ENCODE measurements at places on chromosomes 2 and 18. TPM values are rescaled to one million over a fixed set of nuclear protein-coding genes. Genes with fewer than 3 reads are reported as not detected.

DNA sequence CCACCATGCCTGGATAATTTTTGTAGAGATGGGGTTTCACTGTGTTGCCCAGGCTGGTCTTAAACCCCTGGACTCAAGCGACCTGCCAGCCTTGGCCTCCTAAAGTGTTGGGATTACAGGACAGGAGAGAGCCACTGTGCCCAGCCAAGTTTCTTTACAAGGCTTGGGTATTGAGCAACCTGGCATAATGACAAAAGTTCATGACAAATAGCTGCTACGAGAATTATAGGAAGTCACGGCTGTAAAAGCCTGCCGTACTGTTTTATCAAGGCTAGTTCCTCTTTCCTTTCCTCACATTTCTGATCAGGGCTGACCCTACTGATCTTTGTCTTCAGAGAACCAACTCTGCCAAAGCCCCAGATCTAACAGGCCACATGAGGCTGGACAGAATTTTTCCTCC, 490.4 kb upstream of the SPRED2 start:
- DNase-seq = no peak

DNA sequence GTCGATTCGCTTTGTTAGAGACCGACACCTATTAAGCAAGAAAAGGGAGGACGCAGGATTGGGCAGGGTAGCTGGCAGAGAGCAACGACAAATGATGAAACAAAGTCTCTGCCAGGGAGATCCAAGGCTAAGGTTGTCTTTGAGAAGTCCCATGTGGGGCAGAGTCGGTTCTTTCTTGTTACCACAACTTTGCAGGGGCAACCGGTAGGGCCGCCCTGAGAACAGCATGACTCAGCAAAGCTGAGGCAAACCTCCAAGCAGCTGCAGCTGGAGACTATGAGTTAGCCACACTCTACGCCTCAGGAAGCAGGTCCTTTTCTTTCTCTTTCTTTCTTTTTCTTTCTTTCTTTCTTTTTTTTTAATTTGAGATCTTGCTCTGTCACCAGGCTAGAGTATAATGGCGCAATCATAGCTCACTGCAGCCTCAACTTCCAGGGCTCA, 452.3 kb upstream of the ID2 start:
- peak; percentile 80 for DNase-seq

GRCh38 chr18:79068341-79068936, 755 bp upstream of the ATP9B start:
- no peak for DNase-seq

GRCh38 chr2:1848599-1848995, 104.3 kb upstream of the PXDN start:
- no peak for DNase-seq

GRCh38 chr2:157940024-157940423, 63.9 kb upstream of the ACVR1 start:
- DNase-seq = no peak

GRCh38 chr2:11320698-11321492, 23.5 kb downstream of the ROCK2 start:
- no peak for DNase-seq

DNA sequence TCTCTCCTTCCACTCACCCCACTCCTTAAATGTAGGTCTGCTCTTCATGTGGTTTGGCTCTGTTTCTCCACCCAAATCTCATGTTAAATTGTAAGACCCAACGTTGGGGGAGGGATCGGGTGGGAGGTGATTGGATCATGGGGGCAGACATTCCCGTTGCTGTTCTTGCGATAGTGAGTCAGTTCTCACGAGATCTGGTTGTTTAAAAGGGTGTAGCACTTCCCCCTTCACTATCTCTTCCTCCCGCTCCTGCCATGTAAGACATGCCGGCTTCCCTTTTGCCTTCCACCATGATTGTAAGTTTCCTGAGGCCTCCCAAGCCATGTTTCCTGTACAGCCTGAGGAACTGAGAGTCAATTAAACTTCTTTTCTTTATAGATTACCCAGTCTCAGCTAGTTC, 1044.5 kb upstream of the POU3F3 start:
- no peak for DNase-seq

GRCh38 chr2:2491964-2492363, 160.9 kb upstream of the MYT1L start:
- no peak for DNase-seq

GRCh38 chr2:769771-770170, 92.6 kb upstream of the TMEM18 start:
- DNase-seq = no peak

DNA sequence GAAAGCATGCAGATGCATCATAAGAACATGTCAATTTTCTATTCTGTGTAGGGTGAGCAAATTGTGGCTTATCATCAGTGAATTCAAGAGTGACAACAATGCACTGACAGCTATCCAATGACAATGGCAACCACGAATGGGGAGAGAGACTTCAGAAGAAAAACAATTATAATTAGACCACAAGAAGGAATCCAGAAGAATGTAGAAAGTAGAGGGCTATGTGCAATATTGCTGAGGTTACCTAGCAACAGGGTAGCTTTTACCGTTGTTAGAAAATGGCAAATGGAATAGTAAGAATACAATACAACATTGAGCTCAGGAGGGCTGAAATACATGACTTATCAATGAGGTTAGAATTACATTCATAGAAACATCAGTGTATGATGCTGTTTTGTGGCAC, 71.1 kb upstream of the SESTD1 start:
- no peak for DNase-seq

DNA sequence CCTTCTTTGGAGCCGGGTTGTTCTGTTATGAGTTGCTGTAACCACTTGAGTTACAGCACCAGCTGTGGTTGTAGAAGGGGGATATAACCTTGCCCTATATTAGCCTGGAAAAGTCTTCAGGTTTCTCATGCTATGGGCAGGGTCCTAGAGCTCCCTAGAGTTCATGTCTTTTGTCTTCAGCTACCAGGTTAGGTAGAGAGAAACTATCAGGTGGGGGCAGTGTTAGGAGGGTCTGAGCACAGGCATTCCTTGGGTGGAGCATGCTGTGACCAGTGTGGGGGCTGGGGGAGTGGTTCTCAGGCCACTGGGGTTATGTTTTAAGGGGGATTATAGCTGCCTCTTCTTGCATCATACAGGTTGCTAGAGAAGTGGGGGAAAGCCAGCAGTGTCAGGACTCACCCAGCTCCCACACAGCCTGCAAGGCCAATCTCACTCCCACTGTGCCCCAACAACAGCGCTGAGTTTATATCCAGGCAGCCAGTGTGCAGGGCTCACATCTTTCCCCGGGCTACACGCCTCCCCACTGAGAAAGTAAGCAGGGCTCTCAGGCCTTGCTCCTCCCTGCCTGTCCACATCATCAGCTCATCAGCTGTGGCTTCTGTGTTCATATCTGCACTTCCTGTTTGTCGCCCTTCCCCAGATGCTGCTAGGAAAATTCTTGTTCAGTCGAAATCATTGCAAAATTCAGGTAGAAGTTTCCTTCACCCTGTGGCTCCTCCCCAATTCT, 133.8 kb upstream of the NRXN1 start:
- DNase-seq = no peak

GRCh38 chr18:58758046-58758445, 86.8 kb downstream of the MALT1 start:
- DNase-seq = no peak

GRCh38 chr2:67013821-67014220, 383.3 kb upstream of the ETAA1 start:
- DNase-seq = no peak

DNA sequence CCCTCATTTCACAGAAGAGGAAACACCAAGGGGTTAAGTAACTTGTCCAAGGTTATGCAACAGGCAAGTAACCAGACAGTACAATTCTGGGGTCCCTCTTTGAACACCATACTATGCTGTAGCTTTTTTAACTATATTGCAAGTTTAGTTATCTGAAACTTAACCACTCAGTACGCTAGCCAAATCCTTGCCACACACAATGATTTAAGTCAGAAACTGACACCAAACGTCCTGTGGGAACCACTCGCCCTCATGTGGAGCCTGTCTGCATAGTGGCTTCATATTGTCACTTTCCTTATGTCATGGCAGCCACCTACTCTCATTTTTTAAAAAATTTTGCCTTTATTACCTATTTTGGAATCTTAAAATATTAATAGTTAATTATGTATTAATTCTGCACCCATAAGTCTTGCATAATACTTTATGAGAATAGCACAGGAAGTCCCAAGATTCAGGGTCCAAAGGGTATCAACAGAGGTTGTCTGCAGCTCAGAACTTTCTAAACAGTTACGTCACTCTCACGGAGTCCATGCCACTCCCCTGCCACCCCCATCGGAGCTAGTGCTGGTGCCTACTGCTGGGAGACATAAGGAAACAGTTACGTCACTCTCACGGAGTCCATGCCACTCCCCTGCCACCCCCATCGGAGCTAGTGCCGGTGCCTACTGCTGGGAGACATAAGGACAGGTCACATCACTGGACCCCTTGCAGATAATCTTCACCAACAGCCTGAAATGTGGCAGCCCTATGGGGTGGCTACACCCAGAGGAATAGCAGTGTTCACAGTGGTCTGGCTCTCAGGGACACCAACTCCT, 99.0 kb downstream of the L3MBTL4 start:
- DNase-seq = no peak

DNA sequence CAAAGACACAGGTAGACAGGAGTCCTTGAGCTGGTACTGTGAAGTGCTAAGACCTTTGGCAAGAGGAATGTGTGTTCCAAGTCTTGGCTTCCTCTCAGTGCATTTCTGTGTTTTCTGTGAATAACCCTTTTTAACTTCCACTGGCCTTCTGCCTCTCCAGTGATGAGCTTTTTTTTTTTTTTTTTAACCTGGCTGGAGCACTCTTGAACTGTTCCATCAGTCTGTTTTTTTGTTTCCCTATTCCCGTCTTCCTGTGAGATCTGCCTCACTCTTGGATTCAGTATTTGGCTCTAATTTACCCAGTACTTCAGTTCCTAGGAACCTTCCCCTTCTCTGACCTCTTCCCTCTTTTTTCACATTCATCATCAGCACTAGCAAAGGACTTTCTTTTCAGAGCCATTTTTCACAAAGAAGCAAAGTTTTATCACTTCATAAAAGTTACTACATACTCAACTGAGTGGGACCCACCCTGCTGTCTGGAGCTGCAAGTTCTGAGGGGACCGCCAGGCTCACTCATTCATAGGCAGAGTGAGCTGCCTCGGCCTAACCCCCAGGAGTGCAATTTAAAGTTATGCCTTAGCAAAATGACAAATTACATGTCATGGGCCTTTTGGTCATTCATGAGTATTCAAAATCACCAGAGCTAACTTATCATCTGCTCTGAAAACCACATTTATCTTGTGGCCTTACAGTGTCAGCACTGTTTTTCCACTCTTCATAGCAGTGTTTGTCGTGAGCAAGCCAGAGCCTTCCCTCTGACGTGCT, 126.9 kb upstream of the DAPL1 start:
- DNase-seq = no peak

DNA sequence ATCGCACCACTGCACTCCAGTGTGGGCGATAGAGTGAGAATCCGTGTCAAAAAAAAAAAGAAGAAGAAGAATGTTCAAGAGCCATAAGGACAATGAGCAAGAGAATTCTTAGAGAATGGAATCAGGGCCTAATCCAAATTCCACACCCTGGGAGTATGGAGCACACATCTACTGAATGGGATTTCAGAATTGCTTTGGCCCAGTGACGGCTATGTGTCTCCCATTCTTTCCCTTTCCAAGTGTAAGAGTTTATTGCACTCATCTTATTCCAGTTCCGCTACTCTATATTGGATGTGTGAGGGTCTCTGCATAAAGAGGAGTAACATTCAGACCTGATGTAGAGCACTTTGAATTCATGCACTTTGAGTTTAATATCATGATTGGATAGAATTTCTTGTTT, 5.9 kb upstream of the RBM43 start:
- no peak for DNase-seq

- DNase-seq = no peak
Measured at GRCh38 chr18:75052475-75052874, 156.5 kb downstream of the PTGR3 start.

GRCh38 chr2:102895376-102895775, 133.5 kb downstream of the TMEM182 start:
- DNase-seq = no peak

GRCh38 chr18:13810950-13811485, 12.9 kb upstream of the MC5R start:
- DNase-seq = no peak

Gene KCNG2
- total RNA-seq = 1.1 TPM

Gene SERPINB11
- not detected for total RNA-seq

Gene SETBP1
- 42.4 TPM for total RNA-seq

Gene POTEC
- total RNA-seq = not detected

Gene C2orf66
- 0.19 TPM for total RNA-seq

Gene SLC4A3
- 5.4 TPM for total RNA-seq

Gene NEB
- 1.6 TPM for total RNA-seq

Gene AKAIN1
- not detected for total RNA-seq

Gene GPAT2
- total RNA-seq = 4.8 TPM

Gene ANKRD30BL
- not detected for total RNA-seq
